ENCODE measurements at places on chromosomes 1 and 21. TPM values are rescaled to one million over a fixed set of nuclear protein-coding genes. Genes with fewer than 3 reads are reported as not detected.
A peak's percentile ranks its signal among the peaks of the same experiment; 100 is the strongest.

The KPNA6 gene
- total RNA-seq: 76.0 TPM

The MAN1C1 gene
- 0.48 TPM for total RNA-seq

The ADAMTSL4 gene
- total RNA-seq: 67.9 TPM

The ANKRD35 gene
- total RNA-seq: 1.2 TPM

The HMGCS2 gene
- total RNA-seq: not detected

The UBE4B gene
- 54.3 TPM for total RNA-seq

The KMO gene
- not detected for total RNA-seq

The DIPK1A gene
- total RNA-seq: 10.5 TPM

GRCh38 chr21:37877171-37877570 is 39.1 kb downstream of the KCNJ6 start:
- DNase-seq: no peak

- no peak for DNase-seq
Observed at GRCh38 chr1:173134029-173134428, 73.1 kb downstream of the TNFSF4 start.

DNA sequence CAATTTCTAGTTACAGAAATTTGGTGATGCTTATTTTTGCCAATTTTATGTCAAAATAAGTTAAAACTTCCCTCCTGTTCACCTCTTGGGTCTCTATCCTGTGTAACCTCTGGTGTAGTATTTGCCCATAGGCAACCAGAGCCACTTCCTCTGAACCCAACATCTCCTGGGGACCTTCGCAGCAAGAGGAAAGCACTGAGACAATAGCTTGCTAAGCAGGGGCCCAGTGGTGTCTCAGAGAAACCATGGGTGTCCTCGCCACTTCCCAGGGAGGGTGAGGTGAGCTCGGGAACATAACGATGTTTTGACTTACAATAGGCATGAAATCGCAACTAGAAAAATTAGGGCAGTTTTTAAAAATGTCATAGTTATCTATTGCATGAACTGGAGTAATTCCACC is 56.4 kb upstream of the SCCPDH start:
- no peak for DNase-seq

GRCh38 chr1:41844255-41844654 is 74.5 kb downstream of the HIVEP3 start:
- no peak for DNase-seq

- DNase-seq: no peak
Observed at GRCh38 chr1:119917304-119918055, 21.2 kb upstream of the ADAM30 start.

DNA sequence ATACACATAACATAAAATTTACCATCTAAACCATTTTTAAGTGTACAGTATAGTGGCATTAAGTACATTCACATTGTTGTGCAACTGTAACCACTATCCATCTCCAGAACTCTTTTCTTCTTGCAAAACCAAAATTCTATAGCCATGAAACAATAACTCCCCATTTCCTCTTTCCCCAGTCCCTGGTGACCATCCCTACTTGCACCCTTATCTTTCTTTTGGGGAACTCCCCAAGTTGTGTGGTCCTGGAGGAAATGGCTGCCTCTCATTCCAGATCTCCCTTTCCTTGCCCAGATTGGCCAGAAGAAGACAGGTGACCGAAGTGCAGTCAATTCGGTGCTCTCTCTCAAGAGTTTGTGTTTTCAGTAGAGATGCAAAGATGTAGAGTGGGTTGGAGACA is 389.6 kb upstream of the C1orf87 start:
- no peak for DNase-seq

GRCh38 chr1:244918421-244919319 is 54.3 kb upstream of the HNRNPU start:
- no peak for DNase-seq

DNA sequence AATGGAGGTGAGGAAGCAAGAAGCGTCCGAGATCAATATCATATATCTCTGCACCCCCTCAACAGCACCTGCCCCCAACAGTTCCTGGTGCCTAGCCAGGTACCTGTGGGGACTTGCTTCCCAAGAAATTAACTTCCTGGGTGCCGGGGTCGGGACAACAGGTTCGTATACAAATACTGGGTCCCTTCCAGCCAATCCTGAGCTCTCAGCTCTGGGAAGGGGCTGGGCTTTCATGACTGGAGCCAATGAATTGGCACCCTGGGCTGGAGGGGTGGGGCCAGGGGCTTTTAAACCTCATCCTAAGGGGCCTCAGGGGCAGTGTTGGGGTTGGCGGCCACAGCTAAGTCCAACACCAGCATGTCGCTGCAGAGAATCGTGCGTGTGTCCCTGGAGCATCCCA is at the start of gene PADI3:
TSS of gene PADI3 (plus strand) at position 318 of the 400 bp plus-strand sequence. CDS start at position 358, 40 bp downstream.
- no peak for DNase-seq

DNA sequence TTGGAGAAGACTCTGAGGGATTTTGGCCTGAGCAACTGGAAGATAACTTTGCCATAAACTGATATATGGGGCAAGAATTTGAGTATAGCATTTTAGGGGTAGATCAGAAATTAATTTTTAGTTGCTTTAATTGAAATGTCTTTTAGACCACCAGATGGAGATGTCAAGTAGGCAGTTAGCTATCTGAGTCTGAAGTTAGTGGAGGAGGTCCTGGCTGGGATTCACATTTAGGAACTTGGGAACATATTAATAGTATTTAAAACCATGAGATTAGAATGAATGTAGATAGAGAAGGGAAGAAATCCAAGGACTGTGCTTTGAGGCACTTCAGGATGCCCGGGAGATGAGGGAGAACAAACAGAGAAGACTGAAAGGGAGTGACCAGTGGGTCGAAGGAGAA is 32.6 kb downstream of the SLC44A3 start:
- DNase-seq: no peak

DNA sequence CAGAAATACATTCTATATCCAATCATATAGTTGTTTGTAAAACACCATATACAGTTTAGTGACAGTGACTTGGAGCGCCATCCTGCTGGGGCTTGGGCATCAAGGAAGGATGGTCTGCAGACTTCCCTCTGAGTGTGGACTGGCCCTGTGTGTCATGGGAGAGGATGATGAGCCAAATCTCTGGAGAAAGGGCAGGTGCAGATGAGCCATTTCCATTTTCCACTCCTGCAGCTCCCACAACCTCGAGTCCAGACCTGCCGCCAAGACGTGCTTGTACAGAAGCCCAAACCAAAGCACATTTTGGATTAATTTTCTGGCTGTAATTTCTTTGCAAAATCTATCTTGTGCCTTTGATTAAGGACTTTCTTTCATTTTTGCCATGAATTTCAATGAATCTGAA is 48.3 kb upstream of the SLC22A15 start:
- no peak for DNase-seq

DNA sequence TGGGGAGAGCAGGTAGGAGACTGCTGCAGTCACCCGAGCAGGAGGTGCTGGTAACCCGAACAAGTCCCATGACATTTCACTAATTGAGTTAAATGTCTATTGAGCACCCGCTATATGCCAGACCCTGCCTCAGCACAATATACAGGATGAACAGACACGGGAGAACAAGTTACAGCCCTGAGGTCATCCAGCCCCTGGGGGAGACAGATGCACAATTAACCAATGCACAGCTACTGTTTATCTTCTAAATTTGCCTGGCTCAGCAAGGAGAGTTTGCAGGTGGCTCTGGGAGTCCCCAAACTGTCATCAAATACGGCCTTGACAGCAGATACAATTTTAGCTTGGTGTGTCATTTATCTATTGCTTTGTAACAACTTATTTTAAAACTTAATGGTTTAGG is 18.1 kb downstream of the CITED4 start:
- DNase-seq: no peak

- no peak for DNase-seq
Observed at GRCh38 chr1:182493063-182493462, 43.1 kb downstream of the RGSL1 start.

- no peak for DNase-seq
Observed at GRCh38 chr1:161158316-161159010, 837 bp upstream of the USP21 start.

DNA sequence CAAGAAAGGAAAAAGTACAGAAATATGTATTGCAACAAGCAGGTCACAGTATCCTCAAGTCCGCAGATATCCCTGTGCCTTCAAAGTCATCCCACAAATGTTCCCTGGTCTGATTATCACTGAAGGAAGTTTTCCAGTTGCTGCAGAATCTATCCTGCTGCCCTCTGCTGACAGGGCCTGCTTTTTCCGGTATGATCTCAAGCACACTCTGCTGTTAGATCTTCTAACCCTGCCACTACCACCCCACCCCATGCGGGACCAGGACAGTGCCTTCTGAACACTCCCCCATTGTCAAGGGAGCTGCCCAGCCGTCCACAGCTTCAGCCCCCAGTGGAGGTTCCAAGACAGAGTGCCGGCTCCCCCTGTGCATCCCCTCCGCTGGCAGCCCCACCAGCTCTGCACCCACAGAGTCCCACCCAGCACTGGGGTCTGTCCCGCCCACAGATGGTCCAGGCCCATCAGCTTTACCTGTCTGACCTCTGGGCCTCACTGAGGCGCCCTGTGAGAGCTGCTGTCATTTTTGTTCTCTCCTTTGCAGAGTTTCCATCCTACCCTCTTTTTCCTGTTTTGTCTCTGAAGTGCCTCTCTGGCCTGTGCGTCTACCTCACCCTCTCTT is 27.9 kb downstream of the FAM163A start:
- no peak for DNase-seq

GRCh38 chr1:29487291-29487690 is 251.0 kb downstream of the PTPRU start:
- DNase-seq: no peak

GRCh38 chr1:221747839-221748238 is 6.0 kb upstream of the DUSP10 start:
- no peak for DNase-seq

DNA sequence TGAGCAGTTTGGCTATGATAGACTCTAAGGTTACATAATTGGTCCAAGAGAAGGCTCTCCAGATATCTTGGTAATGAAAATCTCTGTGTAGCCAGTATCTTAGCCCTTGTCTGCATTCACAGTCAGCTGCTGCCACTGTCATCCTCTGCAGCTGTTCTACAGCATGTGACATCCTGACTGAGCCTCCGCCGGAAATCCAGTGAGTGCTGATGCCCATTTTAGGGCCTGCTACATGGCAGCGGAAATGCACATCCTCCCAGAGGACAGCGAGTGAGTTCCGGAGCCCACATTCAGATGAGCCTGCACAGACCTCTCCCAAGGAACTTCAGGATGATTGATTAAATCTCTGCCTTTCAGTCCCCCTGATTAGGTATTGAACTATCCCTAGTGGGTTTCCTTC is 237.1 kb downstream of the HHIPL2 start:
- no peak for DNase-seq

GRCh38 chr21:22880573-22880972 is 1882.4 kb downstream of the NCAM2 start:
- peak; percentile 38 for DNase-seq

DNA sequence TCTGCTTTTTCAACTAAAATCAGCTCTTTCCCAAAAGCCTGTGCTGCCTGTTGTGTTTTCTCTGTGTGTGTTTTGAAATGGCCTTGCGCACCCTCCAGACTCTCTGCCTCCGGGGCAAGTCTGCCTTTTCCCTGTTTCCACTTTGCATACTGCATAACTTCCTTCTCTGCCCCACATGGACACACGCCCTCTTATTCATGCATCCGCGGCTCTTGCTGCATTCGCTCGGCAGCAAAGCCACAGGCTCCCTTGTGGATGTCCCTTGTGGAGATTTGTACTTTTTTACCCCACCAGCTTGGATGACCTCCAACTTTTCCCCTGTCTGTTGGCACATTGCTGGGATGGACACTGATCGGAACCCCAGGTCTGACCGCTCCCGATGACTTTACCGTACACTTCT is 147.6 kb downstream of the ADSS2 start:
- DNase-seq: no peak

DNA sequence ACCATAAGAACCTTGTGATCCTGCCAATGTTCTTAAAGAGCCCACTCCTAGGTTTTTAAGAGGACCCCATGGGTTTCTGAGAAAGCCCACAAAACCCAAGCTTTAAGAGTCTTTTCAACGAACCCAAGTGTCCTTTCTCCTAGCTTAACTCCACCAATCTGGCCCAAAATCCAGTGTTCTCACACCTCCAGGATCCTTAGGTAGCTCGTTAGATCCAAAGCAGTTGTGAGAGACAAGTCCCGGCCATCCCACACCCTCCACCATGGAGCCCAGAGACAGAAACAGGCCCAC is 1.7 kb downstream of the DENND4B start:
- no peak for DNase-seq

- no peak for DNase-seq
Observed at GRCh38 chr1:36858553-36858952, 175.8 kb downstream of the GRIK3 start.

DNA sequence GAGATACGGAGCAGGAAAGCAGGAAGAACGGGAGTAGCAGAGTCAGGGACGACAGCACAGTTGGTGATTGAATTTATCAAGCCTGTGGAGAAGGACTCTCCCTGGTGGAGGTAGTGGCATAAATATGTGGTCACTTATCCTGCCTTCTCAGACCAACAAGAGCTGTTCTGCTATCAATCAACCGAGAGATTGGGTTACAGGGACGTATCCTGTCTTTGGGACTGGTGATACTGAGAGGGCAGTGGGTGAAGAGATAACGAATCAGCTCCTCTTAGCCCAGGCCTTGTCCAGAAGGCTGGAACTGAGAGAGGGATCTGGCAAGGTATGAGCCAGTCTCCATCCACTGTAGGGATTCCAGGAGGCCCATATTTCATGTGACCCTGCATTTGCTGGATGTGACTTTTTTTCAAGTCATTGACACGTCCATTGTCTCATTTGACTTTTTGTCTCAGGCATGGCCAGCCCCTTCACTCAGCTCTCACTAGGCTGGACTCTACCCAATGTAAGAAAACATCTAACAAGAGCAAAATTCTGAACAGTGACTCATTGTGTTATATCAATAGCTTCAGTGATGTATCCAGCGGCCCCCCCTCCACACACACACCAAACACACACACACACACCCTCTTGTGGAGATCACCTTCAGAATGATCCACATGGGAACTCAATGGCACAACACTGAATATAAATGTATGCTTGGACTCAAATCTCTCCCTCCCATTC is 11.3 kb downstream of the C1orf116 start:
- peak; percentile 50 for DNase-seq

GRCh38 chr1:143497374-143497747 is 474.4 kb downstream of the FAM72C start:
- no peak for DNase-seq

GRCh38 chr1:42914092-42914627 is 44.5 kb downstream of the SLC2A1 start:
- no peak for DNase-seq

- no peak for DNase-seq
Observed at GRCh38 chr1:207495801-207496792, at the start of gene CR1. TSS of gene CR1 (plus strand) at chr1:207496157. CDS start at chr1:207496268, 111 bp downstream.

Measured in PC-9 (cell line).